Mesothelial cell of epicardium (in vitro differentiated cells): ENCODE measurements at places on chromosomes 12 and 14. TPM values are rescaled to one million over a fixed set of nuclear protein-coding genes. Genes with fewer than 3 reads are reported as not detected.

The PLEKHG7 gene
- not detected in 3 replicates for total RNA-seq

The SDSL gene
- 9.5 to 12.9 TPM (median 11.6 TPM) in 3 replicates for total RNA-seq

The CHFR gene
- 41.3 to 52.9 TPM (median 47.7 TPM) in 3 replicates for total RNA-seq

The ACOT4 gene
- 1.4 to 1.6 TPM (median 1.5 TPM) in 3 replicates for total RNA-seq

DNA sequence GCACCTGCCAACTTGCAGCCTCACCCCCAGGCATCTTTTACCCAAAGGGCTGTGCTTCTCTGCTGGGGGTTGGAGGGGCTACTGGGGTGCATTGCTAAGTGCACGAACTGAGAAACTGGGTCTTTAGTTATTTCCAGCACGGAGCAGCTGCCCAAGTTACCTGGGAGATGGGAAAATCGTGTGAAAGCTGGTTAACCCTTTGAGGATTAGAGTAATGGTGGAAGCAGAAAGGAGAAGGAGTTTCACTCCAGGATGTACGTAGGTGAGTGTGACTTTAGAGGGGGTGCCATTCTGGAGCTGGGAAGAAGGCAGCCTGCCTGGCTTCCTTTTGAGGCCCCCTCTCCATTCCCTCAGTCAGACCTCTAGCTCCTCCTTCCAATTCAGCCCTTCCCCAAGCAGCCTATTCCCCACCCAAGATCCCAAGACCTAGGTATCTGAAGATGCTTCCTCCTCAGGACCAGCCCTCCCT, 1.0 kb upstream of the ADCY6 start:
- H3K4me1 ChIP-seq = peaks cover 32% of the 10 kb centered on the region
- DNase-seq = no peak
- H3K27me3 ChIP-seq = no peaks in the 10 kb centered on the region
- H3K36me3 ChIP-seq = no peaks in the 10 kb centered on the region

DNA sequence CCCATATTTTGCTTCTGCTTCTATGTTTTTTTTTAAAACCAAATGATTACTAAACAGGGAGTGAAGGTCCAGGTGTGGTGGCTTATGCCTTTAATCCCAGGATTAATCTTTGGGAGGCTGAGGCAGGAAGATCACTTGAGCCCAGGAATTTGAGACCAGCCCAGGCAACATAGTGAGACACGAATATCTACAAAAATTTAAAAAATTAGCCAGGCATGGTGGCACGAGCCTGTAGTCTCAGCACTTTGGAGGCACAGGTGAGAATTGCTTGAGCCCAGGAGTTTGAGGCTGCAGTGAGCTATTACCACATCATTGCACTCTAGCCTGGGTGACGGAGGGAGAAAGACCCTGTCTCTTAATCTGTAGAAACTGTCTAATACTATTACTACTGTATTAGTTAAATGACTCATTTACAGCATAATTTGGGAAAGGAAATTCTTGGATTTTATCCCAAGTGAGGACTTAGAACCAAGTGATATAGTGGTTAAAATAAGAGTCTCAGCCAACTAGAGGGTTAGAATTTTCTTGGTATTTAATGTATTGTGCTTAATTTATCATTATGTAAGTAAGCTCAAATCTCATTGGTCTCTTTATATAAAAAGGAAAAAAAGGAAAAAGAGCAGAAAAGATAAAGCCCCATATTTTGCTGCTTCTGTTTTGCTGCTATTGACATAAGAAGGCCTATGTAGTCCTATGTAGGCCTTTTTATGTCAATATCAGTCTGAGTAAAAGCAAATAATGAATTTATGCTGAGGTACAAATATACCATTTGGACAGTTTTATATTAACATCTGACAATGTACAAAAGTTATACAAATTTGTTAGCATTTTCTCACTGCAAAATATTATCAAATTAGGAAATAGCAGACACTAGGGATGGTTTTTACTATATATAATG, 163.4 kb downstream of the RAD51B start:
- DNase-seq = no peak
- peak overlapping the region; percentile 21 for H3K27ac ChIP-seq
- H3K4me3 ChIP-seq = no peak overlapping the region
- peaks cover 1% of the 10 kb centered on the region for H3K36me3 ChIP-seq

DNA sequence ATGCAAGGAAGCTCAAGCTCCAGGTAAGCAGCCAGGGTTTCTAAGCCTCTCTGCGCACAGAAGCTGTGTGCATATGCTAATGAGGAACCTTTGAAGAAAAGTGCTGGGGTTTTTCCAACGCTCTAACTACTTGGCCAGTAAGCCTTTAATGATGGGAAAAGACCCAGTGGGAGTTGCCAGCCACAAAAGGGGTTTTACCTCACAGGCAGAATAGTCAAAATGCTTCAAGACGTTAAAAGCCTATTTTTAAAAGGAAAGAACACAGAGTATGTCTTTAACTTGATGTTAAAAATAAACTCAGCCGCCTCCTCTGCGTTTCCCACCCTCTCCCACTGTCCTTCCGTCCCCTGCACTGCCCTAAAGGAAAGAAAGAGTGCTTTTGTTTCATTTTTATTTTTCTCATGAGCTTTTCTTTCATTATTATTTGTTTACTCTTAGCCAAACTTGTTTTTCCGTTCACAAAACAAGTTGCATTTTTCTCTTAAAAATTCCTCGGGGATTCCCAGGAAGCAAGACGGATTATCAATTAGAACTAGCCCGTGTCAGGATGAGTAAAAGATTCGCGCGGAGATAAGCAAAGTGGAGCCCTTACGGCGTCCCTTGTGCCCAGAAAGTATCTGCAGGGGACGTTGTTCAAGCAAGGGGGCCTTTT, 209.8 kb upstream of the NUDT4 start:
- peak overlapping the region; percentile 92 for H3K27ac ChIP-seq
- H3K4me1 ChIP-seq = peaks cover 10% of the 10 kb centered on the region
- DNase-seq = no peak

- DNase-seq = no peak
- no peaks in the 10 kb centered on the region for H3K36me3 ChIP-seq
- no peaks in the 10 kb centered on the region for H3K4me1 ChIP-seq
- H3K27me3 ChIP-seq = peaks cover 32% of the 10 kb centered on the region
- H3K27ac ChIP-seq = no peak overlapping the region
Measured at GRCh38 chr14:94562941-94563883, 2.0 kb downstream of the SERPINA4 start.

DNA sequence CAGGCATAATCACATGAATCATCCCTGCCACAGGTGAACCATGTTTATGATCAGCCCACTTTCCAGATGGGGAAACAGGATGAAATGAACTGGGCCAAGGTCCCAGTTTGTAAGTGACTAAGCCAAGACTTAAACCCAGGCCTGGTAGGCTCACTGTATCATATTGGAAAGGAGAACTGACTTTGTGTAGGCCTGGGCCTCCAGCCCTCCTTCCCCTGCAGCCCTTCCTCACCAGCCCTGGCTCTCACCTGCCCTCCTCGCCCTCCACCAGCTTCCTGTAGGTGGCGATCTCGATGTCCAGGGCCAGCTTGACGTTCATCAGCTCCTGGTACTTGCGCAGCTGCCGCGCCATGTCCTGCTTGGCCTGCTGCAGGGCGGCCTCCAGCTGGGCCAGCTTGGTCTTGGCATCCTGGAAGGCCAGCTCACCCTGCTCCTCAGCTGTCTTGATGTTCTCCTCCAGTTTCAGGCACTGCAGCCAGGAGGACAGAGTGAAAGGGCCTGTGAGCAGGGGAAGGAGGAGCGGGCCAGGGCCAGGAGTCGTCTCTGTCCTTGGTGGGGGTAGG, 19.8 kb downstream of the KRT80 start:
- H3K27me3 ChIP-seq = no peaks in the 10 kb centered on the region
- H3K4me1 ChIP-seq = peaks cover 44% of the 10 kb centered on the region
- no peak overlapping the region for H3K4me3 ChIP-seq
- DNase-seq = no peak
- H3K36me3 ChIP-seq = no peaks in the 10 kb centered on the region

DNA sequence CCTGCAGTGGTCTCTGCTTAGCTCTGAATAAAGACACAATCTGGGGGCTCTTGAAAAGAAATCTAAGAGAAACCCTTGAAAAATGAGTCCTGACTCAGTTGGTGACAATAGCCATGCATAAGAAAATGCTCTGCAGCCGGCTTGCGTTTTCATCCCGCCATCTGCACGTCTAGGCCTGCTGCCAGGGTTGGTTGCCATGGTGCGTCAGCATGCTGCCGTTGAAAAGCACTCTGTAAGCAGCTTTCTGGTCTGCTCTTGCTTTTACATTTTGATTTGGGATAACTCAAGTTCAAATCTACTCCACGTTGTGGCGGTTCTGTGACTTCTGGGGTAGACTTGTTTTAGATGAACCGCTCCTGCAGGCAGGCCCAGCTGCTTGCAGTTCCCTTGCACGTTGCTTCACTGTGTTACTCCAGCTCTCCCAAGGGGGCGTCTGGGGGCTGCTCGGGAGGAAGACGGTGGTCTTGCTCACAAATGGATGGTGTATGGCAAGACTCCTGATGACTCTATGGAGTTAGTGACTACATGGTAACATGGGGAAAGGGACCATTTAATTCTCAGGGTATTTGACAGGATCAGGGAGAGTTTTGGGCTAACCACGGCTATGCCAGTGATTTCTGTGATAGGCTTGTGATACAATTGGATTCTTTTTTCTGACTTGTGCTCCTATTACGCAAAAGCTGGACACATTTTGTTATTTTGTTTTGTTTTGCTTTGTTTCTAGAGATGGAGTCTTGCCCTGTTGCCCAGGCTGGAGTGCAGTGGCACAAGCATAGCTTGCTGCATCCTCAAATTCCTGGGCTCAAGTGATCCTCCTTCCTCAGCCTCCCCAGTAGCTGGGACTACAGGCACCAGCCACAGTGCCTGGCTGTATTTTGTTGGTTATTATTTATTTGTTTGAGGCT, 15.8 kb downstream of the WNT5B start:
- peak overlapping the region; percentile 59 for H3K27ac ChIP-seq
- peaks cover 9% of the 10 kb centered on the region for H3K27me3 ChIP-seq
- DNase-seq = peak; percentile 73
- no peak overlapping the region for H3K4me3 ChIP-seq
- H3K36me3 ChIP-seq = peaks cover 12% of the 10 kb centered on the region

- H3K4me1 ChIP-seq = peaks cover 32% of the 10 kb centered on the region
- no peak overlapping the region for H3K4me3 ChIP-seq
- no peaks in the 10 kb centered on the region for H3K27me3 ChIP-seq
- H3K27ac ChIP-seq = no peak overlapping the region
Measured at GRCh38 chr12:116266631-116267349, 10.7 kb downstream of the MED13L start.

- peaks cover 67% of the 10 kb centered on the region for H3K4me1 ChIP-seq
- H3K27me3 ChIP-seq = no peaks in the 10 kb centered on the region
- H3K36me3 ChIP-seq = no peaks in the 10 kb centered on the region
- H3K4me3 ChIP-seq = peak overlapping the region; percentile 81
- no peak for DNase-seq
Measured at GRCh38 chr14:64506721-64507120, 2.2 kb downstream of the ZBTB1 start.

DNA sequence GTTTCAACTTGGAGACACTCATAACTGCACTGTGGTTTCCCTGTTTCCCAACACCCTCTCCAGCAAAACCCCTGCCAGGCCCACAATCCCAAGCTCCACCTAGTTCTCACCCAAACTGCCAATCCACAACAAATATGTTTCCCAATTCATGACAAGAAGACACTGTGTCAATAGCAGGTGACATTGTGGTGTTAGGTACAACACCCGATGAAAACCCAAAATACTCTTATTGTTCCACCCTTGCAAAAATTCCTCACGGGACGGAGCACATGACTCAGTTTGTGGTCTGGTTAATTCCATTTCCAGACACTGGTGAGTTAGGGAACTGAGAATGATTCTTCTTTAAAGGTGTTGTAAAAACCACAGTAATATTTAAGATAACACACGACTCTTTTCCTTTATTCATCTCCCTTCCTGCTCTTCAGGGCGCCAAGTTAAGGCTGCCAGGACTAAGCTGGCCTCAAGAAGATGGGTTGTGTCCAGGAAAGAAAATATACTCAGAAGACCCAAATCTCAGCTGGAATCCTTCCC, 735.5 kb downstream of the MED13L start:
- no peaks in the 10 kb centered on the region for H3K27me3 ChIP-seq
- no peak overlapping the region for H3K27ac ChIP-seq
- H3K4me1 ChIP-seq = no peaks in the 10 kb centered on the region
- H3K4me3 ChIP-seq = no peak overlapping the region

DNA sequence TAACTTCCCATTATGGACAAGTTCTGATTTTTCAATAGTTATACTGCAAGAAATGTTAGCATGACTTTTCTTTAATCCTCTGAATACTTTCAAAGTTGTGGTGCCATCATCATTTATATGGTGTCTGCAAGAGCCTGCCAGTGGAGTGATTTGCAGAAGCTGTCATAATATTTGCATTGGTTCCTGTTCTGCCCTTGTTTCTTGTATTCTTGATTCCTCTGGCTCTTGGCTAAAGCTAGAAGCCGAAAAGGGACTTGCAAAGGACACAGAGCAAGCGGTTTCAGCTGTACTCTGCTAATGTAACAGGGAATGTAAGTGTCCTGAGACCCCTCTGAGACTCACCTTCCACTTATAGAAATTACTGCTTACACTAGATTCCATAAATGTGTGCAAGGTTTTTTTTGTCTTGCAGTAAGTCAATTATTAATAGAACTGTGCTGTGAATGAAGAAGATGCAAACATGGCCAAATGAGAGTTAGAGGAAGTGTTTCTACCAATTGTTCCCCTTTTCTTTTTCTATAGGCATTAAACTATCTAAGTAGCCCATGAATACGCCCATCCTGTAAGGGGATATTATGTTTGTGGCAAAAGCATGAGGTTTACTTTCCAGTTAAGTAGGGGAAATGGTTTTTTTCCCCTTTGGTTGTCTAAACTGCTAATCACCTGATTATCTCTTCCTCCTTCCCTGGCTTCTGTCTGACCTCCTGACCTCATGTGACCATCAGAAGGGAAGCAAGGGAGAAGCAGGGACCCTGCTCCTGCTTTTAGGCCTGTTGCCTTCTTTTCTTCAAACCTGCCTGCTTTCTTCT, 5.3 kb downstream of the DYRK4 start:
- peaks cover 3% of the 10 kb centered on the region for H3K4me1 ChIP-seq
- no peak overlapping the region for H3K4me3 ChIP-seq
- DNase-seq = no peak
- no peaks in the 10 kb centered on the region for H3K36me3 ChIP-seq
- H3K27ac ChIP-seq = no peak overlapping the region
- H3K27me3 ChIP-seq = peaks cover 37% of the 10 kb centered on the region

DNA sequence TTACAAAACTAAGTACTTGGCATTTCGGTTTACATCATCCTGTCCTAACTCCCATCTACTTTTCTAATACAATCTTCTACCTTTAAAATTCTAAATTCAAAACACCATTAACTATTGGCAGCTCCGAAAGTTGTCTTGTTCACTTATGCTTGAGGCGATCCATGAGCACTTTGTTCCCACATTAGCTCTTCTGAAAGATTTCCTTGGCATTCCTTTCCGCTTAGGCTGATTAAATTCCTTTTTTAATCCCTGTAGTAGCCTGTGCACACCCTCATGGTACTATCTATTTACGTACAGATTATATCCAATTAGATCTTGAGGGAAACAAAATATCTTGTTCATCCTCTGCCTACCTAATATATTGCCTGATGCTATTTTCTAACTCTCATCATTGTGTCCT, 480.7 kb downstream of the PRKD1 start:
- no peak overlapping the region for H3K4me3 ChIP-seq
- no peak overlapping the region for H3K27ac ChIP-seq
- H3K27me3 ChIP-seq = peaks cover 24% of the 10 kb centered on the region
- DNase-seq = no peak
- H3K4me1 ChIP-seq = no peaks in the 10 kb centered on the region

DNA sequence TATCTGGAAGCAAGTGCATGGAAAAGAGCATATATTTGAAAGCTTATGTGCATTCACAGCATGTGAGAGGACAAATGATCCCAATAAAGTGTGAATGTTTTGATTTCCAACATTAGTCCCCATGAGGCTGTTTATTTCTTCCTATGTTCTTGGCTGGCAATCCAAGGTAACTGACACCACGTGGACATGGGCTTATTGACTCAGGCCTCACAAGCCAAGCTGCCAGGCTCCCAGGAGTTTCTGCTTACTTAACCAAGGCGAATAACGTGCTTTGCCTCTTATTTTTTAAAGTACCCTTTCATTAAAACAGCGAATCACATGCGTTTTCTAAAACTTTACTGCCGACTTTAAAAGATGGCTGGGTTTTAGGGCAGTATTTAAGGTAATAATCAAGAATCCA, 441.7 kb downstream of the FUT8 start:
- peaks cover 2% of the 10 kb centered on the region for H3K27me3 ChIP-seq
- no peak overlapping the region for H3K4me3 ChIP-seq
- H3K4me1 ChIP-seq = no peaks in the 10 kb centered on the region
